GM12878 (cell line): ENCODE measurements at places on chromosomes 6 and 20. TPM values are rescaled to one million over a fixed set of nuclear protein-coding genes. Genes with fewer than 3 reads are reported as not detected.

Gene SLC22A3
- 0.05 and 0.15 TPM in 2 replicates for total RNA-seq

DNA sequence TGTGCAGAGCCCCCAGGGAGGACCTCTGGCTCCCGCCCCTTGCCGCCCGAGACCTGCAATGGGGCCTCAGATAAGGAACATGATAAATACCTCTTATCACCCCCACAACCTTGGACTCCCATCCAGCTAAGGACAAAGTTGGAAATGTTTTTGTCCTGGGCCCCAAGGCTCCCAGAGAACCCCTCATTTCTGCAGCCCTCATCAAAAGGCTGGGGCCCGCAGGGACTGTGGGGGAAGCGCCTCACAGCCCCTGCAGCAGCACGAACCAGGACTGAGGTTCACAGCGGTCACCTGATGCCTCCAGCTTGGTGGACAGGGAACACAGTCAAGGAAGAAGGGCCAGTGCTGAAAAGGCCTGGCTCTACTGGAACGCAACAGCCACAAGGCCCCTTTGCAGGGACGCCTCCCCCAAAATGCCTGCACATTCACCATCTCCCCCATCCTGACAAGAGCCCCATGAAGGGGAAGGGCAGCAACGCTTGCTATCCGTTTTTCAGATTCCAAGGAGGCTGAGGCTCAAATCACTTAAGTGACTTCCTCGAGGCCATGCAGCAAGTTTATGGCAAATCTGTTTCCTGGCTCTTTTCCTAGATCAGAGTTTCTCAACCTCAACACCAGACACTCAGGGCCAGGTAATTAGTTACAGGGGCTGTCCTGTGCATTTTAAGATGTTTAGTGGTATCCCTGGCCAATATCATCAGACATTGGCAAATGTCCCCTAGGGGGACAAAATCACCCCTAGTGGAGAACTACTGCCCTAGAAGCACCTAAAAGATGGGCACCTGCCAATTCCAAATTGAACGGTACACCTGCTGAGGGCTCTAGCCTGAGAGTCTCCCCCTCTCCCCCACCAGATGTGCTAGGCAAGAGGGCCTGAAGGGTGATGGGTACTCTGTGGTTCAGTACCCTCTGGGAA, 10.6 kb downstream of the TFEB start:
- no peak for DNase-seq

GRCh38 chr6:163177007-163177406, 237.5 kb upstream of the QKI start:
- no peak for DNase-seq

Gene ALDH8A1
- total RNA-seq = 0.66 and 0.97 TPM in 2 replicates
